ENCODE measurements at places on chromosomes 7 and 10. TPM values are rescaled to one million over a fixed set of nuclear protein-coding genes. Genes with fewer than 3 reads are reported as not detected.

- H3K4me3 ChIP-seq = no peak overlapping the region
- no peak for DNase-seq
- no peaks in the 10 kb centered on the region for H3K4me1 ChIP-seq
- H3K27ac ChIP-seq = no peak overlapping the region
- H3K27me3 ChIP-seq = no peaks in the 10 kb centered on the region
Measured at GRCh38 chr7:156845379-156846101, 47.4 kb downstream of the LMBR1 start.

- peak; percentile 20 for DNase-seq
- no peaks in the 10 kb centered on the region for H3K4me1 ChIP-seq
- H3K27me3 ChIP-seq = no peaks in the 10 kb centered on the region
- H3K27ac ChIP-seq = no peak overlapping the region
Measured at GRCh38 chr10:86086418-86086817, 280.2 kb downstream of the GRID1 start.

DNA sequence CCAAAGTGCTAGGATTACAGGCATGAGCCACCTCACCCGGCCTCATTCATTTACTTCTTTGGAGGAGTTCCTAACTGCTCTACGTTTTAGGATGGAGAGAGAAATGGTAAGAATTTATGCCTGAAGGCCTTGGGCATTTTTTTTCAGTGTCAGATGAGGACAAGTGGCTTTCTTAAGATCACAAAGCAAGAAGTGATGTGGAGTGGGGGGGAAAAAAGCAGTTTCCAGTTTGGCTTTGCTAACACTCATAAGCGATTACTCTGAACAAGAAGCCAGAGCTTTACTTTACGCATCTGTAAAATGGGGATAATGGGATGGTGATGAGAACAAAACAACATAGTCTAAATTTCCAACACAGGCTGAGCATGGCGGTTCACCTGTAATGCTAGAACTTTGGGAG, 2.6 kb upstream of the PPIA start:
- H3K27ac ChIP-seq = no peak overlapping the region
- H3K4me1 ChIP-seq = peaks cover 3% of the 10 kb centered on the region
- H3K27me3 ChIP-seq = no peaks in the 10 kb centered on the region
- no peaks in the 10 kb centered on the region for H3K36me3 ChIP-seq
- no peak for DNase-seq
- no peak overlapping the region for H3K4me3 ChIP-seq

DNA sequence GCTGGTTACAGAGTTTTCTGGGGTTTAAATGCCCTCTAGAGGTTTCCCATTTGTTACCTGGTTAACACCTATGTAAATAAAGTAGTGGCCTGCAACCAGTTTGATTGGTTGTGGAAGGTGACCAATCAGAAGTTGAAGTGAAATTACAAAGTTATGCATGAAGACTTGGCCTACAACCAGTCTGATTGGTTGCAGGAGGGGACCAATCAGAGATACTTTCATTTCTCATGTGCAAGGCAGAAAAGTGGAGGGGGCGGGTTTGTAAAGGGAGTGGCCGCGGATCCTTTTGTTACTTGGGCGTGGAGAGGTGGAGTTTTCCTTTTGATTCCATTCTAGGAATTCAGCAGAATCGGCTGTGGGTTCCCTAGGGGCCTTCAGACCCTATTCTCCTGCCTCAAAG, 80.8 kb downstream of the SEC23IP start:
- no peaks in the 10 kb centered on the region for H3K36me3 ChIP-seq
- no peak overlapping the region for H3K4me3 ChIP-seq
- no peak overlapping the region for H3K27ac ChIP-seq
- DNase-seq = no peak
- H3K27me3 ChIP-seq = no peaks in the 10 kb centered on the region
- H3K4me1 ChIP-seq = no peaks in the 10 kb centered on the region

The TEX36 gene
- not detected for total RNA-seq

The DNAJC1 gene
- 26.7 TPM for total RNA-seq

The EIF4EBP2 gene
- 60.5 TPM for total RNA-seq

The ATXN7L1 gene
- total RNA-seq = 20.1 TPM

Measured in aorta (tissue), 5 donors.